ENCODE measurements at places on chromosomes 11 and 22.

- no peak for DNase-seq
Measured at GRCh38 chr11:36509201-36509639, 852 bp downstream of the TRAF6 start.

DNA sequence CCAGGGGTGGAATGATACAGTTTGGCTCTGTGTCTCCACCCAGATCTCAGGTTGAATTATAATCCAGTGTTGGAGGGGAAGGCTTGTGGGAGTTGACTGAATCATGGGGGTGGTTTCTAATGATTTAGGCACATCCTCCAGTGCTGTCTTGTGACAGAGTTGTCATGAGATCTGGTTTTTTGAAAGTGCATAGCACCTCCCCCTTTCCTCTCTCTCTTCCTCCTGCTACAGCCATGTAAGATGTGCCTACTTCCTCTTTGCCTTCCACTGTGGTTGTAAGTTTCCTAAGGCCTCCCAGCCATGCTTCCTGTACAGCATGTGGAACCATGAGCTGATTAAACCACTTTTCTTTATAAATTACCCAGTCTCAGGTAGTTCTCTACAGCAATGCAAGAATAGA is 45.1 kb downstream of the THAP12 start:
- no peak for DNase-seq

DNA sequence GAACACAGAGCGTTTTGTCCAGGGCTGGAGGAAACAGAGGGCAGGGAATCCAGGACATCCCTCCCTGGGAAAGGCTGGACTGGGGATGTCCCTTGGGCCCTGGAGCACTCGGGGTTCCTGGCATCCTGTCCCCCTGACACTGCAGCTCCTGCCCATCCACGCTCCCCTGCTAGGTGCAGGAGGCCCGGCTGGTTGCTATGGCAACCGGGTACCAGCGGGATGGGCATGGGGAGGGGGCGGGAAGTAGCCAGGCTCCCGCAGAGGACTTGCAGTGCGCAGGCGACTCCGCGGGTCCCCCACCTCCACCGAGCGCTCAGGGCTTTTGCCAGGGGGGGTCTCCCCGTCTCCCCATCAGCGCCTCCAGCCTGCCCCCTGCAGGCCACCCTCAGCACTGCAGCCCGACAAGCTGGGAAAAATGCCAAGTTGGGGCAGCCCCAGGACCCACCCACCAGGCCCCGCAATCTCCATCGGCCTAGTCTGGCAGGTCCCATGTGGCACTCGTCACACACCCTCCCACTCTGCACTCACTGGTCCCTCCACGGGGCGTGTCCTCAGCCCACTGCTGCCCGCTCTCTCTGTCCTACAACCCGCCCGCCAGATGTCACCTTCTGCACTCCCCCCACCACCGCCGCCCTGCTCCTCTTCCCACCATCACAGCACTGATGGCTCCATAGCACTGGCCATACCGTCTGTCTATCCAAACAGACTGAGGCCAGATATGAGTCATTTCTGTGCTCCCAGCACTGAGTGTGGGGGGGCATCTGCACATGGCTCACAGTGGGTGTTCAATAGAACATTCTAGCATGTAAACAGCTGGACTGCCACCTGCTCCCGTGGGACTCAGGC is 31.5 kb downstream of the KIAA0930 start:
- no peak for DNase-seq

- DNase-seq = no peak
Measured at GRCh38 chr11:126925321-126926093, 75.1 kb downstream of the KIRREL3 start.

GRCh38 chr11:71998649-71999310 is at the start of gene IL18BP:
IL18BP (plus strand) TSS chr11:71998909; CDS start chr11:71999985, 1,076 bp downstream.
- no peak for DNase-seq

- no peak for DNase-seq
Measured at GRCh38 chr22:44436736-44437135, 61.3 kb downstream of the RTL6 start.

- no peak for DNase-seq
Measured at GRCh38 chr11:325796-326591, 5.3 kb upstream of the IFITM3 start.

DNA sequence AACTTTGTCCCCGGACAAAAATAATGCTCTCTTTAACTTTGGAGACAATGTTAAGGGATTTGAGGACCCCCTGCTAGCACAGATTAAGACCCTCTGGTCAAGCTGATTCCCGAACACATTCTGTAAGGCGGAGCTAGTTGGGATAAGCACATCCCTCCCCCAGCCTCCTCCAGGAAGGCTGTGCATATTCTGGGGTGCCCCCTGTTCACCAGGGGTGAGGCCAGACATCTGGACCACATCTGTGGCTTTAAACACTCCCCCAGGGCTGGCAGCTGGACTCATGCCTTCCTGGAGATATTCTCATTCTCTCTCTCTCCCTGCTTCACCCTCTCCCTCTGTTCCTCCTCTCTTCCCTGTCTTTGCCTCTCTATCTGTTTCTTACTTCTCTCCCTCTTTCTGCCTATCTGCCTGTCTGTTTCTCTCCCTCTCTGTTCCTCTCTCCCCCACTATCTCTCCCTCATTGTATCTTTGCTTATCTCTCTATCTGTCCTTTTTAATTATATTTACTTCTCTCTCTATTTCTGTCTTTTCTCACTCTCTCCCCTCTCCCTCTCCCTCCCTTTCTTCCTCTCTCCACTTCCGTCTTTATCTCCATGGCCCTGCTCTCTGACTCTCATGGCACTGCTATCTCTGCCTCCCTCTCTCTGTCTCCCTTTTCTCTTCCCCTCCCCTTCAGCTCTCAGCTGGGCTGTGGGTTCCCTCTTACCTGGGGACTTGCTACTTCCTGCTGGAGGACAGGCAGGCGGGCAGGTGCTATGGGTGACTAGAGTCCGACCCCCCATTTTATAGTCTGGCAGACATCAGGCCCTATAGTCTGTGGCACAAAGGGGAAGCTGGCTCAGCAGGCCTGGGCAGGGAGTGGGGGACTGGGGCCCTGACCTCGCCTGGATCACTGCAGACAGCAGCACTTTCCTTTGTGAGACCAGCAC is at the start of gene CRYBB1:
Gene CRYBB1, minus strand, starts transcription at position 757 of the 929 bp plus-strand sequence. CDS start 1,708 bp downstream, outside the sequence.
- DNase-seq = no peak

DNA sequence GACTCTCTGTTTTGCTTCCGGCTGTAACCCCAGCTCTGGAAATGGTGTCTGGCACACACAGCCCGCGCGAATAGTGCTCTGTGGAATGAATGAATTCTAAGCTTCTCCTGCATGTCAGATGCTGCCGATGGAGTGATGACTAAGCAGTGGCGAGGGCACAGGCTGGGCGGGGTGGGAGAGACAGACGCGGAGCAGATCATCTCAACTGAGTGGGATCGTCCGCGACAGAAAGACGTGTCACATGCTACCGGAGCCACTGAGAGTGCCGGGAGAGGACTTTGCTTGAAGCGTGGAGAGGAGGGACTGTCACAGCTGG is 334.5 kb downstream of the CTTN start:
- no peak for DNase-seq

DNA sequence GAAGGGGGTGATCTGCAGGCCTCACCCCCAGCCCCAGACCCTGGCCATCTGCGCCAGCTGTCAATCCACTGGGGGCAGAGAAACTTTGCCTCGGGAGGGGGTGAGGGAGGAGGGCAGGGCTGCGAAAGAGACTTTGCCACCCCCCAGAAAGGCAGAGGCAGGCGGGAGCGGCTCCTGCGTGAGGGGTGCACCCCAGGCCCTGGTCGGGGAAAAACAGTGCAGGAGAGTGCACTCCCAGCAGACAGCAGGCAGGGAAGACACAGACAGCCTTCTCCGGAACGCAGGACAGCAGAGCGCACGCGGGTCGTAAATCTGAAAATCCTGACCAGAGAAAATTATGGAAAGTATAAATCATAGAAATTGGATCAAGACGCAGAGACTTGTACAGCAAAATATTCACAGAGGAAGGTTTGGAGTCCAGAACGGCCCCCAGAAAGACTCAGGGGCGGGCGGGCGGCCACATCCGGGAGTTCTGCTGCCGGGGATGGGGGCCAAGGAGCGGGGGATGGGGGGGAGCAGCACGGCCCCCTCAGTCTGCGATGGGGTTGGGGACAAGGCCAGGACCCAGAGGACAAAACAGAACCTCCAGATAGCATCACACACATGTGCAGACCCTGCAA is 8.0 kb upstream of the MRPL23 start:
- peak; percentile 2 for DNase-seq

GRCh38 chr11:77884186-77884828 is 63.4 kb downstream of the AAMDC start:
- DNase-seq = no peak

GRCh38 chr22:44430716-44431115 is 67.3 kb downstream of the RTL6 start:
- no peak for DNase-seq

DNA sequence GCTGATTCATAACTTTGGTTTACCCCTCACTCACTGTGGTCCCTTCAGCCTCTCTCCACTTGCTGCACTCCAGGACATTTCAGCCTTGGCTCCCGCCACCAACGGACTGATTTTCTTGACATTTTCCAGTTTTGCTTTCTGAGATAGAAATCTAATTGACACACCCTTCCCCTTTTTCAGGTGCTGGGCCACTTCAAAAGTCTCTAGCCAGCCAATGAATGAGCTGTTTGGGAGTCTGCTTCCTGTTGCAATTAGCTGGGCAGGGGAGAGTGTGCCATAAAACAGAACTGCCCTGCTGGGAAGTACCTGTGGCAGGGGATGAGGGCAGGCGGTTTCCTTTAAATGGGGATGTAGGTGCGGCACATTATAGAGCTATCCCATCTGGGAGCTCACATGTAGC is 21.1 kb upstream of the PLET1 start:
- no peak for DNase-seq

GRCh38 chr11:78344676-78345075 is 72.9 kb downstream of the GAB2 start:
- DNase-seq = no peak

- no peak for DNase-seq
Measured at GRCh38 chr11:123190518-123190917, 4.5 kb downstream of the CLMP start.

- DNase-seq = peak; percentile 80
Measured at GRCh38 chr22:20156611-20157429, 6.0 kb upstream of the CCDC188 start.

DNA sequence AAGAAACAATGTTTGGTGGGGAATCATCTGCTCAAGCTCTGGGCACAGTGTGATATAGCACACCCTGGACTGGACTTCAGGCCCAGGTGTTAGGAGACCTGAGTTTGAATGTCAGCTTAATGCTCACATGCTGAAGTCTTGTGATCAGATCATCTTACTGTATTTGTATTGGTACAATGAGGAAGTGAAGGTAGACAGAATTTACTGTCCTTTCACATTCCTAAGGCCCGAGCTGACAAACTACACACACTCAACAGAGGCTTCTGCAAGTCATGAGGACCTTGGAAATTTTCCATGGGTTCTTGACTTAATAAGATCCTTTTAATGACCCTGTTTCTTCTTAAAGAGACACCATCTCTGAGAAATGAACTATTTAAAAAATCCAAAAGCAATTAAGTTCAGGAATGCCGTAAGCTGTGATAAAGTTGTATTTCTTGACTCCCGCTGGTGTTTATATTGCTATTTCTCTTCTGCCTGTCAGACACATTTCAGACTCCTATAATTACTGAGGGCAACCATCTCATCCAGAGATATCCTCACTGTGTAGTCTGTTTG is 802.0 kb downstream of the DLG2 start:
- DNase-seq = no peak

DNA sequence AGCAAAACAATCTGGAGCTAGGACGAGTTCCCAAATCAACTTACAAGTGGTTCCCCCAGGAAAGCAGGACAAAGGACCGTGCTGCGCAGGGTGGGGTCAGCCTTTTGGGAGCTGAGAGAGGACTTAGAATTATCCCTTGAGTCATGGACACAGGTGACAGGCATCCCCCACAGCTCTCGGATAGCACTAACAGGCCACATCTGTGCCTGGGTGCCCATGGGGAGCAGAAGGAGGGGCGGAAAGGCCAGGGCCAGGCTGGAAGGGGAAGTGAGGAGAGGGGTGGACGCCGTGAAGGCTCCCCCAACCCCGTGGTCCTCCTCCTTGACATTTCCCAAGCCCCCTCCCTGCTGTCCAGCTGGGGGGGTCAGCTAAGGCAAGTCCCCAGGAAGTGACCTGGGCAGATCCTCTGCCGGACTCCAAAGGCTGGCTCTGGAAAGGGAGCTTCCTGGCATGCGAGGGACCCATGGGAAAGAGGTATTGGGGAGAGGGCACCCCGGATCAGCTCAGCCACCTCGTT is 31.6 kb upstream of the A4GALT start:
- DNase-seq = no peak

- DNase-seq = no peak
Measured at GRCh38 chr11:119473901-119474681, 51.1 kb upstream of the THY1 start.

DNA sequence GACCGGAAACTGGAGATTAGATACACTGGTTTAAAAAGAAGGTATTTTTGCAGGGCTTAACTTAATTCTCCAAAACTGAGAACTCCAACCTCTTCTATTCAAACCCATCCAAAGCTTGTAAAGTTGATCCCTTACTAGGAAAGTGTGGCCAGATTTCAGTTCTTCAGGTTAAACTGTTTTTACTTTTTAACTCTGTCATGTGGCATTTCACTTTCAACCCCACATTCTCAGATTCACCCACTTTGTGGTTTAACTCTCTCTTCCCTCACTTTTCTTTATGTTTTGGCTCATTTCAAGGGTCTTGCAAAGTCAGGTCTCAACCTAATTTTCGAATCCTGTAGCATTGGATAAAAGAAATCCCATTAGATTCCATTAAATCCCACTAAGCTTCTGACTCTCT is 75.4 kb downstream of the MPPED2 start:
- DNase-seq = no peak

GRCh38 chr11:10349806-10350205 is 44.9 kb downstream of the ADM start:
- no peak for DNase-seq

- DNase-seq = no peak
Measured at GRCh38 chr22:44380756-44381486, 68.2 kb upstream of the SHISAL1 start.

GRCh38 chr11:40168414-40168813 is 1291.0 kb downstream of the LRRC4C start:
- DNase-seq = no peak

- no peak for DNase-seq
Measured at GRCh38 chr11:115188898-115189278, 315.3 kb downstream of the CADM1 start.

DNA sequence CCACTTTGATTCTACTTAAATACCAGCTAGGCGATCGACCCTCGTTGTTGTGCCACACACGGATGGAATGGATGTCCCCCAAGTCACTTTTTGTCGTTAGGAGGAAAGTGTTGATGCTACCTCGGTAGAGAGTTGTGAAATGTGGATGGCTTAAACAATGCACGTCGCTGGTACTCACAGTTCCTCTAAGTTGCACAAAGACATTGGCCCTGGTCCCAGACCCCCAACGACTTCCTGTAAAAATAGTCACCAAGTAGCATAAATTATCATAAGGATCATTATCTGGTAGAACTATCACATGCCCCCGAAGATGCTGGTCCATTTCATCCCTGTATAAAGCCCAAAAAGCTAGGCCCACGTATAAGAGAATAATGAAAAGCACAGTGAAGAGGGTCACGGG is 3.8 kb downstream of the PKDREJ start:
- no peak for DNase-seq
